ENCODE measurements at places on chromosomes 12 and 14. TPM values are rescaled to one million over a fixed set of nuclear protein-coding genes. Genes with fewer than 3 reads are reported as not detected.

FGF23 gene
- not detected for total RNA-seq

SERPINA10 gene
- not detected for total RNA-seq

- no peak for DNase-seq
Measured at GRCh38 chr14:37586797-37587130, 8.3 kb downstream of the FOXA1 start.

DNA sequence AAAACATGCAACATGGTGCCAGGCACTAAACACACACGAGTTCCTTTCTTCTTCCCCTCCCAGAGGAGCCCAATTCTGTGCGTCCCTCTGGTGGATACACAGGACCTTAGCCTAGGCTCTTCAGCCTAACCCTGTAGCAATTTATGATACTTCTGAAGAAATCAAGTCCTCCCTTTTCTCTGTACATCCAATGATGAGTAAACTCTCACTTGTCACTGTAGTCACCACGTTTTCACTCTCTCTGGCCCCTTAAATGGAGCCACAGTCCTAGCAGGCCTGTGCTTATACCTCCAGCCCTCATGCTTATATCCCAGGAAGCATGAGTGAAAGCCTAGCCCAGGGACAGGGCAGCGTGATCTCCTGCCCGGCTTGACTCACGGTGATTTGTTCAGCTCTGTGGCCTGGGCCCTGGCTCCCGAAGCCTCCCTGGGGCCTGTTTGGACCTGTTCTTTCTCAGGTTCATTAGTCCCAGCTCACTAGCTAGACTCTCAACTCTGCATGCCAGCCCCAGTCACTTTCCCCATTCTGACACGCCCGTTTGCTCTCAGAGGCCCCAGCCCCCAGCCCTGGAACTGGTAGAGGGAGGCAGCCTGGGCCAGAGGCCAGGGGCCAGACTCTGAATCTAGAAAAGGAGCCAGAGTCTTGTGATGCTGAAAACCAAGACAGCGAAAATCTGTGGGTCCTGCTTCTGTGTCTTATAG, 24.1 kb upstream of the PLEKHG3 start:
- DNase-seq = no peak

- DNase-seq = no peak
Measured at GRCh38 chr14:77040741-77041653, 12.5 kb upstream of the IRF2BPL start.

All from naive thymus-derived CD4-positive, alpha-beta T cell (primary cell).